ENCODE measurements at places on chromosomes 5 and 9.

- DNase-seq: no peak
These were observed 15.1 kb downstream of the MAPKAP1 start for GRCh38 chr9:125691869-125692268.

DNA sequence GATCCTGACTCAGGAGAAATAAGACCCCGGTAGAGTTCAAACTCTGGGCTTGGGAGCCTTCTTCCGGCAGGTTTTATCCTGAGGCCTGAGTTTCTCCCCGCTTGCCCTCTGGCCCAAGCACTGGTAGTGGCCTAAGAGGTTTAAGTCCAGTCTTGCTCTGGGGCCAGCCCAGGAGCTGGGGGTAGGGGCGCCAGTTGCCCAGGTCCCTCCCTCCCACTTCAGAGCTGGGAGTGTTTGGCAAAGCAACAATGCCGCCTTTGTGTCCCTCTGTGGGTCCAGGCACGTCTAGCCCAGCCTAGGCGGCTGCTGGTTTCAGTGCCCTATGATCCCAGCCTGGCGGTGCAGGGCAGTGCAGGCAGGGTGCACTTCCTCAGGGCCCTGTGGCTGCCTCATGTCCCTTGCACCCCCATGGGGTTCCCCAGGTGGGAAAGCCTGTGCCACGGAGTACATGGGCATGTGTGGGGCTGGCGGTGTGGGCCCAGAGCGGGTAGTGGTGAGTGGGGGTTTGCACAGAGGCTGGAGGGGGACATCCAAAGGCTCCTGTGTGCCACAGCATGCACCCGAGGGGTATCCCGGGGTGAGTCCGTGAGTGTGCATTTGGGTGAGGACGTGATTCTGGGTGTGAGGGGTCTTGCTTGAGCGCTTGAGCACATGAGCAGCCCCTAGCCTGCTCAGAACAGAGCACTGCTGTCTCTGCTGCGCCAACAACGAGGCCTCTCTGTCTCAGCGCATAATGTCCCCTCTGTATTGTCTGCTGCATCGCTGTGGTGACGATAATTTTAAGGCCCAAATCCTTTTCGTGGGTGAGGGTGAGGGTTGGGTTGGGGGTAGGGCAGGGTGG is 61.7 kb upstream of the PSD2 start:
- no peak for DNase-seq

DNA sequence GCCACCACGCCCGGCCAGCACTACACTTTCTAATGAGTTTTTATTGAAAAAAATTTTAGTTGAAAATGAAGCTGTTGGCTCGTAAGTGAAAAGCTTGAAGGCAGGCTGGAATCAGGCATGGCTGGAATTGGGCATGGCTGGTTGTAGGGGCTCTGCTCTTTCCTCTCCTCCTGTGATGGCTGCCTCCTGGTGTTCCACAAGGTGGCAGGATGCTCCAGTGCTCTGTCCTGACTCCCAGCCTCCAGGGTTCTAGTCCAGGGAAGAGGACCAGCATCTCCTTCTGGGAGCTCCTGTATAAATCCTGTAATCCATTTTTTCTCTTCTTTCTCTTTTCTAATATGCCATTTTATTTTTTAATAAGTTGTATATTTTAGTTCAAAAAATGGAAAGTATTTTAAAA is 57.2 kb upstream of the DHFR start:
- no peak for DNase-seq

DNA sequence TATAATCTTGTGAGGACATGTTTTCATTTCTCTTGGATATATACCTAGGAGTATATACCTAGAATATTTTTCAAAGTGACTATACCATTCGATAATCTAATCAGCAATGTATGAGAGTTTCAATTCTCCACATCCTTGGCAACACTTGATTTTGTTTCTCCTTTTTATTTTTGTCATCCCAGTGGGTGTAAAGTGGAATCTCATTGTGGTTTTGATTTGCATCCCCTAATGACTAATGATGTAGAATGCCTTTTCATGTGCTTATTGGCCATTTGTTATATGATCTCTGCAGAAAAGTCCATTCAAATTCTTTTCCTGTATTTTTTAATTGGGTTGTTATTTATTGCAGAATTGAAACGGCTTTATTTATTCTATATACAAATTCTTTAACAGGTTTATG is 15.2 kb downstream of the ZCCHC9 start:
- no peak for DNase-seq

- DNase-seq: no peak
These were observed 119.9 kb downstream of the TMEM174 start for GRCh38 chr5:73292816-73293459.

GRCh38 chr5:147887026-147887627 is 8.6 kb downstream of the SCGB3A2 start:
- DNase-seq: no peak

Data from skin of body (tissue), 3 donors.